ENCODE measurements at places on chromosomes 3 and 15.
A peak's percentile ranks its signal among the peaks of the same experiment; 100 is the strongest.

GRCh38 chr15:56919031-56919608 is 676 bp downstream of the TCF12 start:
- DNase-seq = peak; percentile 32

DNA sequence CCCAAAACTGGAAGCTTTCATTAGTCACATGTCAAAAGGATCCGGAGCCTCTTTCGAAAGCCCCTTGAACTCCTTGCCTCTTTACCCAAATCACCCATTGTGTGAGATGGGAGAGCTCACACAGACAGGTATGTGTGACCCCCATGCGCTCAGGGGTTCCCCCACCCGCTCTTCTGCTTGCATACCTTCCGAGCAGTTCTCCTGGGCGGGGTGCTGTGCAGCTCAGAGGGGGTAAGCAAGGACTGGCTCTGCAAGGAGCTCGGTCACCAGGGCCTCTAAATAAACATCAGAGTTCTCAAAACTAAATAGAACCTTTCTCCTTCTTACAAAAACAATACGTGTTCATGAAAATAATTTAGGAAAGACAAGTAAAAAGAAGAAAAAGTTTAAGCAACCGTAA is 55.7 kb downstream of the PXYLP1 start:
- no peak for DNase-seq

- DNase-seq = no peak
Observed at GRCh38 chr3:162586591-162586990, 1090.0 kb downstream of the OTOL1 start.

DNA sequence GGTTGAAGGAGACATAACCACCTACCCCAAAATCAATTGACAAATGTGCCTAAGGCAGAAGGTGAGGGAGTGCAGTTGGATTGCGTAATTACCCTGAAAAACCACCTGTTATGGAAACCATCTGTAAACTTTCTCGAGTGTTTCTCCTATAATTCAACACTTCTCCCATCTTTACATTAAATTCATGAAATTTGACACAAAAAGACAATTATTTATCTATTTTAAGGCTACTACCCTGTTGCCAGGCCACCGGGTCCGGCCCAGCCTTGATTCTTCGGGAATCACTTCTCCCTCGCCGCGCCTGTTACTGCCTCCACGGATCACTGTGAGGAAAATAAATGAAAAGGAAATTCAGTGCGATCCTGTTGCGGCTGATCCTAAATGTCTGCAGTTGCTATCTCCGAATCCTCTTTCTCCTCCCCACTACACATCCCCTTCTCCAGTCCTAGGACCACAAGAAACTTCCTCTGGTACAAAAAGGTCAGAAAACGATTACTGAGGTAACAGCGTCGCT is 646 bp downstream of the IQCB1 start:
- DNase-seq = no peak

DNA sequence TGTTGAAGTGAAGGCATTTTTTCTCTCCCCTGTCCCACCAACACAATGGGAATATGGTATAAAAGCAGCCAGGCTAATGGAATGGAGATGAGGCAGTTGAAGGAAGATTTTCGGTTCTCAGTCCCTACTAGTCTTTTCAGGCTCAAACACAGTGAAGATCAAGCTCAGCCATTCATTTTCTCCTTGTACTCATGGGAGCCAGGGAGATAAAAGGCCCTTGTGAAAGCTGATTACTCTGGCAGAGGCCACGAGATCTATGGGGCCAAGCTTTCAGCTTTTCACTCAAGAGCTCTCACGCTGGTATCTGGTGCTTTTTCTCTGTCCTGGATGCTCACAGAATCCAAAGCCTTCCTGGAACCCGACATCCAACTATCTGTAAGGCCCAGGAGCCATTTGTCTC is 14.5 kb upstream of the FAN1 start:
- DNase-seq = no peak

DNA sequence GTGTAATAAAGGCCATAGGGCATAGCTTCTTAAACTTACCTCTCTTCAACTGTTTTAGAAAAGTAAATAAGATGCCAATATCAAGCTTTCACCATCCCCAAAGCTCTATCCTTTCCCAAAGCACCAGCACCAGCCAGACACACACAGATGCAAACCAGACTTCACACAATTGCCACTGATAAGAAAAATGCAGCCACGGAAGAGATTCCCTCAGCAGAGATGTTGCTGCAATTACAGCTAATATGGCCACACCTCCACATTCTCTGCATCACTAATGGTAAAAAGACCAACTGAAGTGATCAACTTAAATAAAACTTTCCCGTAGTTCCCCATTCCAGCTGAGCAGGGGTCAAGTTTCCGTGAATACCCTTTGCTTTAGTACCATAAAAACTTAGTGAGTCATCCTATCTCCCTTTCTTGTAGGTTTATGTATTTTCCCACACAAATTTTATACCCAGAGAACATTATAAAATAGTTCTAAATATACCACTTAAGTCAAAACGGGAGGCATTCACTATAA is 64.4 kb downstream of the SLC9A9 start:
- no peak for DNase-seq

DNA sequence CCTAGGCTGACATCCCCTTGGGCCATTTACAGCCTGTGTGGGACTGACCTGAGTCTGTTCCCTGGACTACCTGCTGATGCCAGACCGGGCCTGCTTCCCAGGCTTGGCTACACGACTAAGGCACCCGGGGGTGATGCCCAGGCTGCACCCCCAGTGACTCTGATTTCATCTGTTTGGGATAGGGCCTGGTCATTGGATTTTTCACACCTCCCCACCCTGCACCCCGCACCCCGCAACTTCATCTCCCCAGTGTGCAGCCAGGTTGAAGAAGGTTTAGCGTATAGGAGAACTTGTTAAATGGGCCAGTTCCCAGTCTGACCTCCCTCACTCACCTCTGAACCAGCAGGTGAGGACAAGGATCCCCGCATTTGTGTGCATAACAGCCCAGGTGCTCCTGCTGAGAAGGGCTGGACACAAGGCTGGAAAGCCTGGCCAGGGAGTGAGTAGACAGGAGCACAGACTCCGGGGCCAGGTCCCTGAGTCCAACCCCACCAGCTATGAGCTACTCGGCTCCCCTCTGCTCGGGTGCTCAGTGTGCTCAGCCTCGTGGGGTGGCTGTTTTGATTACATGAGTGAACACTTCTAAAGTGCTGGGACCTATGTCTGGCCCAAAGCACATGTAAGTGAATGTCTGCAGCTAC is 18.5 kb downstream of the SLC6A20 start:
- DNase-seq = no peak

- no peak for DNase-seq
Observed at GRCh38 chr3:102178817-102179216, 256.0 kb upstream of the ZPLD1 start.

All from left renal cortex interstitium (tissue), 4 donors.